ENCODE measurements at places on chromosomes 5 and 9. TPM values are rescaled to one million over a fixed set of nuclear protein-coding genes. Genes with fewer than 3 reads are reported as not detected.

The PIP5K1B gene
- total RNA-seq: 4.7 TPM

The DRD1 gene
- not detected for total RNA-seq

The DCTN3 gene
- 115 TPM for total RNA-seq

The VCAN gene
- total RNA-seq: 1.0 TPM

The INSL4 gene
- not detected for total RNA-seq

The PCDHA7 gene
- not detected for total RNA-seq

The MCC gene
- total RNA-seq: 3.5 TPM

The INSL6 gene
- total RNA-seq: not detected

The GCNT1 gene
- total RNA-seq: 7.6 TPM

The BAAT gene
- total RNA-seq: not detected

The CAMK2A gene
- not detected for total RNA-seq

The ADAMTS16 gene
- total RNA-seq: not detected

The NACC2 gene
- 3.7 TPM for total RNA-seq

The MIER3 gene
- 32.0 TPM for total RNA-seq

The CD14 gene
- total RNA-seq: 0.56 TPM

The NNT gene
- 63.8 TPM for total RNA-seq

The C9orf40 gene
- 12.7 TPM for total RNA-seq

The IFNB1 gene
- total RNA-seq: not detected

The PDE6A gene
- not detected for total RNA-seq

The PCSK1 gene
- total RNA-seq: not detected

The FGFR4 gene
- total RNA-seq: 1.3 TPM

The IGFBPL1 gene
- total RNA-seq: not detected

The GRIN1 gene
- 0.15 TPM for total RNA-seq

The ADGRD2 gene
- total RNA-seq: not detected

The SIGMAR1 gene
- 63.0 TPM for total RNA-seq

The GABRA6 gene
- total RNA-seq: not detected

The GGTA1 gene
- 0.20 TPM for total RNA-seq

The MELK gene
- 39.7 TPM for total RNA-seq

The MEIKIN gene
- total RNA-seq: not detected

The PNPLA7 gene
- 3.5 TPM for total RNA-seq
